ENCODE measurements at places on chromosomes 5 and 9.

GRCh38 chr5:103542441-103542840, 20.1 kb downstream of the NUDT12 start:
- no peak for DNase-seq

DNA sequence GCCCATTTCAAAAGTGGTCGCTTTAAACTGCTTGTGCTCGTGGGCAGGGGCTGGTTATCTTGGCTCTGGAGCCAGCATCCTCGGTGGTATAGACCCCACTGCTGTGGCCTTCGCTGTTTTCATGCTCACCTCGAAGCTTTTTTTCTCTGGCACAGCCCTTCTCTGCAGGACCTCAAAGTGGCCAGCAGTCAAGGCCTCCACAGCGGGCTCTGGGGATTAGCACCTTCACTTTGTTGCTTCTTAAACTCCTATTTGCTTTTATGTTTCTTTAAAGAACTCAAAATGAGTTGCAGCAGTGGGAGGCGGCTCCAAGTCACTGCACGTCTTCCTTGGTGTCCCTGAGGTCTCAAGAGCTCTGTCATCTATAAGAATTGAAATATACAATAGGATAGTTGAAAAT, 165.1 kb downstream of the CACNA1B start:
- DNase-seq: no peak

GRCh38 chr5:90881626-90882150, 323.1 kb downstream of the ADGRV1 start:
- no peak for DNase-seq

GRCh38 chr9:110382731-110383130, 45.1 kb upstream of the TXNDC8 start:
- no peak for DNase-seq

DNA sequence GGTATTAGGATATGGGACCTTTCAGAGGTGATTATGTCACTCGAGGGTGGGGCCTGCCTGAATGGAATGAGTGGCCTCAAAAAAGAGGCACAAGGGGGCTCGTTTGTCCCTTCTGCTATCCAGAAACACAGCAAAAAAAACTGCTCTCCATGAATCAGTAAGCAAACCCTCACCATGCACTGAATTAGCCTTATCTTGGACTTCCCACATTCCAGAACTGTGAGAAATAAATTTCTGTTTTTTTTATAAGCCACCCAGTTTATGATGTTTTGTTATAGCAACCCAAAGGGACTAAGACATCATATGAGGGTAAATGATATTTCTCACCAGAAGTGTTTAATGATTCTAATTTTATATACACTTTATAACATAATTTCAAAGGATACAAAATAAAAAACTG, 476.6 kb upstream of the EDIL3 start:
- no peak for DNase-seq

GRCh38 chr5:61281686-61282085, 50.4 kb upstream of the ZSWIM6 start:
- DNase-seq: no peak

DNA sequence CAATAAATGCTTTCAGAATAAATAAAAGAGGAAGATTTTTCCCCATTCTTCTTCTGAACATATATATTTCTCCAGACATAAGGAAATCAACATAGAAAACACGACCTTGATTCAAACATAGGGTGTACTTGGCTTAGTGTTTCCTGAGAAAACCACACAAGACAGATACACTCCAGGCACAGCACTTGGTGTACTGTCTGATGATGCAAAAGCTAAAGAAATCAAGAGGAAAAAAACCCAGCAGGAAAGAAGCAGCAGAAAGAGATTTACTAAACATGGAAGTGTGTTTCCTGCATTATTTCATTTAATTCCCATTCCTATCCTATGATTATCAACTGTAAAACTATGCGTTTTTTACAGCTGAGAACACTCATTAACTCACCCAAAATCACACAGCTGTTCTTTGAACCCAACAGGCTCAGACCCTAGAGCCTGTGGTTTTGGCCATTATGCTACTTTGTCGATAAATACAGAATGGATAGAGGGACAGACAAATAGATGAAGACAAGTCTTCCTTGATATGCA, 46.1 kb downstream of the NIPAL4 start:
- DNase-seq: no peak

DNA sequence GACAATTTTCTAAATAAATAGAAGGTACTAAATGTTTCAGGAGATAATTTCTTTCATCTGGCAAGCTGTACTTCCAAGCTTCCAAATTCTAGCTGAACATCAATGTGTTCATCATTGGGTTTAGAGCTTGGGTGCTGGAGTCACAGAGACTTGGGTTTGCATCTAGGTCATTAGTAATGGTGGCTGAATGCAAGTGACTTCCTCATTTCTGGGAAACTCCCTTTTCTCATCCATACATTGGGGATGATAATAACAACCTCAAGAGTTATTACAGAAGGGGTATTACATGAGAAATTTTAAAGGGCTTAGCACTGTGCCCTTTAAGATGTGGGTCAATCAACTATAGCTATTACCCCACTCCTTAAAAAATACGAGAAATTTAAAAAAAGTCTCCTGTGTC, 41.1 kb upstream of the KLF4 start:
- no peak for DNase-seq

GRCh38 chr5:42491699-42492098, 68.5 kb downstream of the GHR start:
- DNase-seq: no peak

- peak; percentile 57 for DNase-seq
Observed at GRCh38 chr9:91795598-91796241, 154.3 kb downstream of the ROR2 start.

GRCh38 chr9:127418037-127418471, 6.1 kb upstream of the ZNF79 start:
- DNase-seq: no peak

GRCh38 chr5:172670005-172670402, 28.9 kb downstream of the NEURL1B start:
- DNase-seq: no peak

Data from RWPE1 (cell line).